ENCODE measurements at places on chromosomes 4 and X.

DNA sequence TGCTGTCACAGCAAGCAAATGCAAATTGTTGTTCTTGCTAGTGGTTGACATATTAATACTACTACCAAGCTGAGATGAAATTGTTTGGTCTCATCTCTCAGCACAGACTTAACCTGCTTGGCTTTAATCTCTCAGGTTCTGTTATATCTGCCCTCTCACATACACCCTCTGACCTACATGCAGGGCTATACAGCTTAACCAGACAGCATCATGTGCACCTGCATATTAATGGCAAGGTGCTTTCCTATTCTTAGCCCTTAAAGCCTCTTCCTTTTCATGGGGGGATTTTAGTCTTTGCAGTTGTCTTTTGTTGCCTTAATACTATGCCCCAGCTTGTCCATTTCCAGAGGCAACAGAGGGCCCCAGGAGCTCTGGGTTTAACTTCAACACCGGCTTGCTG lies 114.5 kb downstream of the NR3C2 start:
- DNase-seq, result no peak

GRCh38 chrX:119895843-119896326 lies at the start of gene AKAP14:
AKAP14 (plus strand) TSS chrX:119895893; CDS start chrX:119903224, 7,331 bp downstream.
- DNase-seq, result no peak

DNA sequence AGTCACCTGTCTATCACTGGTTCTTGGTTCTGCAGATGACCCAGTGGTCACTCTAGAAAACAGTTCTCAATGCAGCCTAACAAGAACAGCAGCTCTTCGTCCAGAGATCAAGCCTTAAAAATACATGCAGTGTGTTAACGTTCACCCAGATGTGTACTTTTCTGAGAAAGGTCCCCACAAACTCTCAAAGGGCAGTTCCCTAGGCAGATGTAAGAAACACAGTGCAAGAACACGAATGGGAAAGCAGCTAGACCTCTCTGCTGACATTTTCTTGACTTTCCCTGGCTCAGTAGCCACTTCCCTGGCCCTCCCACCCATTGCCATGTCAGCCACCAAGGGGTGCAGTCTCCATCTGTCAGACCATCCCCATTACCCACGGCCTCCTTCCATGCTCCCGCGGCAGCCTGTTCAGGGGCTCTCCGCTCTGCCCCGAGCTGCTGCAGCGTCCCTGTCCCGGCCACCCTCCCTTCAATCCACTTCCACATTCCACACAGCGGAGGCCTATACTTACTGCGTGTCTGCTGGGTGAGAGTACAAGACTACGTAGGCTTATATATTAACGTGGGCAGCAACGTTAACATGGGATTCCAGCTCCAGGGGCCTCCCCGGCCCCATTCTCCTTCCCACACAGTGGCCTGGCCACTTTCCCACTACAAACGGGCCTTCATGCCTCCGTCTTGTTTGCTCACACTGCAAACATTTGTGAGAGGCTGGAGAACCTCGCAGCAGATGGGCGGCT lies 34.3 kb downstream of the IRF2 start:
- DNase-seq, result no peak

DNA sequence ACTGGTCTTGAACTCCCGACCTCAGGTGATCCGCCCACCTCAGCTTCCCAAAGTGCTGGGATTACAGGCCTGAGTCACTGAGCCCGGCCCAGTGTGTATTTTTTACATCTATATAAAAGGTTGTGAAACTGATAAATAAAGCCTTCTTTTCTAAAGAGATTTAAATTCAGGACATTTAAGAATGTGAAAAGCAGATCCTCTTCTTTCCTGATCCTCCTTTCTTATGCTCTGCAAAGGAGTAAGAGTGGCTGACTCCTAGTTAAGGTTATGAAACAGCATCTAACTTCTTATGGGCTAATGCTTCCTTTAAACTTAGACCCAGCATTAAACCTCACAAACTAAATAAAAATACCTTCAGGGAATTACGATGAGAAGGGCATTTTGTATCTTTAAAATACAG lies 197.7 kb upstream of the MAB21L2 start:
- DNase-seq, result no peak

GRCh38 chrX:37752936-37753335 lies 26.9 kb upstream of the CYBB start:
- DNase-seq, result no peak

GRCh38 chr4:66577922-66578321 lies 907.6 kb upstream of the EPHA5 start:
- DNase-seq, result no peak

DNA sequence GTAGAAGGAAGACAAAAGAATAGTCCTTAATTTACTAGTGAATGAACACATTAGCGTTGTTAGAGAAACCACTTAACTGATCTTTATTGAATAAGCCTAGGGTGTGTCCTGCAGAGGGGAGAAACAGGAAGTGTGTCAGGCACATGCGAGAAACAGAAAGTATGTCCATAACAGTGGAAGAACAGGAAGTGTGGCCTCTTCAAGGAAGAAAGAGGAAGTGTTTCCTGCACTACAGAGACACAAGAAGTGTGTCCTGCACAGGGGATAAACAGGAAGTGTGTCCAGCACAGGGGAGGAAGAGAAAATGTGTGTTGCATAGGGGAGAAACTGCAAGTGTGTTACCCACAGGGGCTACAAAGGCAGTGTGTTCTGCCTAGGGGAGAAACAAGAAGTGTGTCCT lies 539.6 kb upstream of the PRKX start:
- DNase-seq, result no peak

GRCh38 chr4:12071316-12071715 lies 642.6 kb upstream of the HS3ST1 start:
- DNase-seq, result no peak

- DNase-seq, result no peak
These were observed 189.6 kb downstream of the BCOR start for GRCh38 chrX:39907964-39908661.

GRCh38 chrX:17632942-17633341 lies 104.4 kb upstream of the SCML1 start:
- no peak for DNase-seq

DNA sequence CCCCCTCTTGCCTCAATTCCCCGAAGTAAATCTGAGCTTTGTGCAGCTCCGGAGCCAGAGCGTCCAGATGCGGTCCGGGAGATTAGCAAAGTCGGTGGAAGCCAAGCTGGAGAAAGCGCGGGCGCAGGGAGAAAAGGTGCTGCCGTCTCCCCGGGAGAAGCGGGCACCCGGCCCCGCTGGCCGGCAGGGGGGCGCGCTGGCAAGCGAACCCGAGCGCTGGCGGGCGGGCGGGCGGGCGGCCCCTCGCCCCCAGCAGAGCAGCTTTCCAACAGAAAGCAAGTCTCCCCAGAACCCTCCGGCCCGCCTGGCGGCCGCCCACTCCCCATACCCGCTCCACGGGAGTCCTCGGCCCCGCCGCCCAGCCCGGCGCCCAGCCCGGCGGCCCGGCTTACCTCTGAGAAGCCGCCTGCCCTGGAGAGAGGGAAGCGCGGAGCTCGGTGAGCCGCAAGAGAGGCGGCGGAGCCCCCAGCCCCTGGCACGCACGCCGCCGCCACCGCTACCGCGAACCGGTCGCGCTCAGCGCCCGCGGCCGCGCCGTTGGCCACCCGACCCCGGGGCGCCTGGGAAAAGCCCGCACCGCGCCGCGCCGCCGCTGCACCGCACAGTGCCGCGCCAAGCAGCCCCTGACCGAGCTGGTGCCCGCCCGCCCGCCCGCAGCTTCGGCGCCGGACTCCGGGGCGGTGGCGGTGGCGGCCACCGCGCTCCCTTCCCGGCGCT lies 529 bp upstream of the CITED1 start:
- DNase-seq, result no peak

DNA sequence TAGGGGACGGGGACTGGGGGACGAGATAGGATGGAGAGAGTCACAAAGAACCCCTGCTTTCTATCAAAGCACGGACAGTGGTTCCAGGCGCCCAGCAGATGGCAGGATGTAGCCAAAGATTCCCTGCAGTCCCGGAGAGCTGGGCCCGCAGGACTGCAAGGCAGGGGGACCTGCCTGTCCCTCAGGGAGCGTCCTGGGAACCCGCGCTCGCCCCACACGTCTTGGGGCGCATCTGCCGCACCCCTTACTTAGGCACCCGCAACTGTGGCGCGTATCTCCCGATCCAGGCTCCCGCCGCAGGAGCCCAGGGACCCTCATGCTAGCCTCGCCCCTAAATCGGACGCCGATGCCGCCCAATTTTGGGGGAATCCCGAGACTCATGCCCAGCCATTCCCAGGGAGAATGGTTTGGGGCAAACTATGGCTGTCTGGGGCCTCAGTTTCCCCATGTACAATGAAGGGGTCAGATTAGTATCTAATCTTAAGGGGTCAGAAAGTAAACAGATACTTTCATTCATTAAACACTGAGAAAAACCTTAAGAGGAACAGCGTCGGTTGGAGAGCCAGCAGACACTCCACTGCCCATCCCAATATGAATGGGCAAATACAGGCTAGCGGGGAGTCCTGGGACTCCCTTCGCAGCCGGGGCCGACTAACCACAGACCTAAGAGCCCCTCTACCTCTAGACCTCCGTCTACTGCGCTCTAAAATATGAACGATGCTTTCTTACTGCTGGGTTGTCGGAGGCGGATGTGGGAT lies 581 bp upstream of the STK32B start:
- no peak for DNase-seq

- DNase-seq, result peak; percentile 73
These were observed 499 bp downstream of the CYP2U1 start for GRCh38 chr4:107931775-107932321.

GRCh38 chr4:168999809-169000208 lies 10.2 kb downstream of the CBR4 start:
- no peak for DNase-seq

DNA sequence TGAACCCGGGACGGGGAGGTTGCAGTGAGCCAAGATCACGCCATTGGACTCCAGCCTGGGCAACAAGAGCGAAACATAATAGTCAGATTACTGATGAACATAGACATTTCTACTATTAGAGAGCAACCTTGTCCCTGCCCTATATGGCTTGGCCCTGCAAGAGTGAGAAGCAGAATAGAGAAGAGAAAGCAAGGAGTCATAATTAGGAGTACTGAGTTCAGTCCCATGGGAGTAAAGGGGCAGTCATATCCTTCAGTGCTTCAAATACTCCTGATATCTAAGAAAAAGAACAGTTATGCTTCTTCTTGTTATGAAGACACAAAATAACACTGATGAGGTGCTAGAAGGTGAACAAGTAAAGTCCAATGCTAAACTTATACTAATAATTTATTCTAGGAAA lies 33.8 kb downstream of the CLDN2 start:
- DNase-seq, result no peak

DNA sequence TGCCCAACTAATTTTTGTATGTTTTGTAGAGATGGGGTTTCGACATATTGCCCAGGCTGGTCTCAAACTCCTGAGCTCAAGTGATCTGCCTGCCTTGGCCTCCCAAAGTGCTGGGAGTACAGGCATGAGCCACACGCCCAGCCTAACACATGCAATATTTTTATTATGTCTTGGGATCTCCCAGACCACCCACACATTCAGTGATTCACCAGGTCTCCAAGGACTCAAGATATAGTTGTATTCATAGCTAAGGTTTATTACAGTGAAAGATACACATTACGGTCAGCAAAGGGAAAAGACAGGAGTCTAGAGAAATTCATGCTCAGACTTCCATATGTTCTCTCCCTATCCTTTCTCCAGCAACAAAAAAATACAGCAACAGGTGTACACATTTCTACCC lies 25.5 kb upstream of the FAM120C start:
- DNase-seq, result no peak
